ENCODE measurements at places on chromosomes 11 and 22.

GRCh38 chr22:29003975-29004646 lies 57.5 kb downstream of the C22orf31 start:
- DNase-seq: no peak

DNA sequence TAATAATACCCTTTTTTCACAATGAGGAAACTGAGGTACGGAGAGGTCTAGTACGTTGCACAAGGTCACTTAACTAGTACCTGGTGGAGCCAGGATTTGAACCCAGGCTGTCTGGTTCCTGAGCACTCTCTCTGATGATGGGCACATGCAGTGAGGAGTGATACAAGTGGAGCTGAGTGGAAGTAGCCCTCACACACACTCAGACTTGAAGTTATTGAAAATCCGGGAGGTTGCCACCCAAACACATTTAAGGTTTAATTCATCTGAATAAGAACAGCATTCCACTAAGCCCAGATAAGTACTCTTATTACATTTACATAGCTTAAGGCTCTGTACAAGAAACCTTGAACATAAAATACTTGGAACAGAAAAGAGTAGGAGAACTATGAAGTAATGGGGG lies 4.8 kb downstream of the GRAP2 start:
- no peak for DNase-seq

- no peak for DNase-seq
Measured at GRCh38 chr22:42273855-42274451, 3.5 kb upstream of the TCF20 start.

- no peak for DNase-seq
Measured at GRCh38 chr11:95547186-95547585, 242.4 kb downstream of the FAM76B start.

GRCh38 chr11:130318031-130318673 lies 3.4 kb upstream of the ZBTB44 start:
- DNase-seq: no peak

DNA sequence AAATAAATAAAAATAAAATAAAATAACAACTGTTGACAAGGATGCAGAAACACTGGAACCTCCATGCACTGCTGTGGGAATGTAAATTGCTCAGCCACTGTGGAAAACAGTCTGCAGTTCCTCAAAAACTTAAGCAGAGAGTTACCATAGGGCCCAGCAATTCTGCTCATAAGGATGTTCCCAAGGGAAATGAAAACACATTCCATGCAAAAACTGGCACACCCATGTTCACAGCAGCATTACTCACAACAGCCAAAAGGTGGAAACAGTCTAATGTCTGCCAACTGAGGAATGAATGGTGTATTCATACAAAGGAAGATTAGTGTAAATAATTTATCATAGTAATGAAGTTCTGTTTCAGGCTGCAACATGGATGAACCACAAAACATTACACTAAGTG lies 3.2 kb upstream of the KRTAP5-10 start:
- no peak for DNase-seq

GRCh38 chr11:45617871-45618601 lies 47.4 kb downstream of the CHST1 start:
- no peak for DNase-seq

- DNase-seq: no peak
Measured at GRCh38 chr11:110433393-110434333, 3.9 kb downstream of the FDX1 start.

DNA sequence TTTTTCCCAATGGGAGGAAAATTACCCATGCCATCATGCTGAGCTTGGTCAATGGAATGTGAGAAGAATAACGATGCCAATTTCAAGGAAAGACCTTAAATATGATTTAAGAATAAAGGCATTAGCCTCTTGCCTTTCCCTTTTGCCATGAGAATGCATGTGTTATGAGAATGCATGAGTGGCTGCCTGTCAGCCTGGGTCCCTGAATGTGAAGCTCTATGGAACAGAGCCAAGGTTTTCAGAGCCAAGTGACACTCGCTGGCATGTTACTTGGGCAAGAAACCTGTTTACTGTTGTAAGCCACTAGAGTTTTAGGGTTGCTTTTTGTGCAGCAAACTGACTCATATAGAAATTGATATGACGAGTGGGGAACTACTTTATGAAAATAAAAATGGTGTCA lies 75.7 kb downstream of the JRKL start:
- DNase-seq: no peak

DNA sequence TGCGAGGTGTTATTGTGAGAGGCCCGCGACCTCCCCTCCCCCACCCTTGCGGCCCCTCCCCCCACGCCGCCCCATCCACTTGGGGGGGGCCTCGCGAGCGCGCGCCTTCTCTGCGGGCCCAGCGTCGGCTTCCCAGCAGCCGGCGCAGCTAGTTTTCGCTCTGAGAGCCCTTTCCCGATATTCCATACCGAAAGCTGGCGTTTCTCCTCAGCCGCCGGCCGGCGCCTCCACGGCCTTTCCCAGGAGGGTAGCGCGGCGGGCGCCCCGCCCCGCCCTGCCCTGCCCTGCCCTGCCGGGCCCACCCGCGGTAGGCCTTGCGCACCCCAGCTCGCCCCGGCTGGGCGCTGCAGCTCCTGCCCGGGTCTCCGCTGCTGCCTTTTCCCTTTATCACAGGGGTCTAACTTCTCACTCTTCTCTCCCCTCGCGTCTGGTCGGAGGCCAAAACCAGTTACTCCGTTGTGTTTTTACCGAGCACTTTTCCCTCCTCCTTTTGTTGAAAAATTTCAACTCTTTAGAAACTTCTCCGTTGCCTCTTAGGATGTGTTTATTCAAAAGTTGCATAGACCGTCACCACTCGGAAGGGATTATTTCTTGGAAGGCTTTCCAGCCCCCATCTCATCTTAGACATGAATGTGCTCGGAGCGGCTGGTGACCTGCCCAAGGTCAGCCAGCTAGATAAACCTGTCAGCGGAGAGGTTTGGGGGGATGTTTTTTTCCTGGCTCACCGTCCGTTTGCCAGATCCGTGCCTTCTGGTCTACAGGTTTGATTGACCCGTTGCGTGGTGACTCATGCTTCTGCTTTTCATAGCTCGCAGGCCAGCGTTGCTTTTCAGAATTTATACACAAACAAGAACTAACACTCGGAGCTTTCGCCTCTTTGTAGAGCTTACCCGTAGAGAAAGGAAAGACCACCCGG lies 648 bp downstream of the PAFAH1B2 start:
- DNase-seq: no peak

GRCh38 chr11:23679041-23679440 lies 817.8 kb upstream of the LUZP2 start:
- no peak for DNase-seq

GRCh38 chr11:13249177-13249576 lies 28.4 kb upstream of the BMAL1 start:
- no peak for DNase-seq

DNA sequence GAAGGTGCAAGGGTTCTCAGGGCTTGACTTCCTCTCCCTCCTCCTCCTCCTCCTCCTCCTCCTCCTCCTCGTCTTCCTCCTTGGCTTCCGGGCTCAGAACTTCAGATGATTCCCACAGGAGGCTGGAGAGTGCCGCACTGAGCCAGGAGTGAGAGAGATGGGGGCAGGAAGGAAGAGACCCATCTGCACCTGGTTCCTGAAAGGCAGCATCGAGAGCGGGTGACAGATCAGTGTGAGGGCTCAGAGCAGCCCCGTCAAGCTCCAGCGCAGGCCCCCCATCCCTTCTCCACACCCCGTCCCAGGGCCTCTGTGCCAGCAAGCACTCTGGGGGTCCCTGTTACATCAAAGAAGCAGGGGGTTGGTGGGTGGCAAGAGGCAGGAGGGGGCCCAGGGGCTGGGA lies 51.5 kb downstream of the ELFN2 start:
- no peak for DNase-seq

DNA sequence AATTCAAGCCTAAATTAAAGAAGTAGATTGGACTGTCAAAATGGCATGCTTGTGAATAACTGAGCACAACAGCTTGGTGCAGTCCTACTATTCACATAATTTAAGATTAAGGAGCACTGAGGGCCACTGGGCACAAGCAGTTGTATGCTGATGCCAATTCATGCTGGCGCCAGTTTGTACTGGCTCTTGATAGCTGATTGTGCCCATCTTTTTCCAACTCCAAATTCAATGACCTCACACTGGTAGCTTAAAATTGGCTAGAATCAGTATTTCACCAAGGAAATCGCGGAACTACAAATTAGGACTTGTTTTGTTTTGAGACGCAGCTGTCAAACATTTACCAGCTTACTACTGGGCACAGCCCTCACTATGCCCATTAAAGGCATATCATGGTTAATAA lies 969.2 kb downstream of the JRKL start:
- no peak for DNase-seq

- DNase-seq: no peak
Measured at GRCh38 chr11:35033011-35033410, 106.0 kb upstream of the CD44 start.

- DNase-seq: no peak
Measured at GRCh38 chr22:22110548-22111266, 128.1 kb upstream of the TOP3B start.

DNA sequence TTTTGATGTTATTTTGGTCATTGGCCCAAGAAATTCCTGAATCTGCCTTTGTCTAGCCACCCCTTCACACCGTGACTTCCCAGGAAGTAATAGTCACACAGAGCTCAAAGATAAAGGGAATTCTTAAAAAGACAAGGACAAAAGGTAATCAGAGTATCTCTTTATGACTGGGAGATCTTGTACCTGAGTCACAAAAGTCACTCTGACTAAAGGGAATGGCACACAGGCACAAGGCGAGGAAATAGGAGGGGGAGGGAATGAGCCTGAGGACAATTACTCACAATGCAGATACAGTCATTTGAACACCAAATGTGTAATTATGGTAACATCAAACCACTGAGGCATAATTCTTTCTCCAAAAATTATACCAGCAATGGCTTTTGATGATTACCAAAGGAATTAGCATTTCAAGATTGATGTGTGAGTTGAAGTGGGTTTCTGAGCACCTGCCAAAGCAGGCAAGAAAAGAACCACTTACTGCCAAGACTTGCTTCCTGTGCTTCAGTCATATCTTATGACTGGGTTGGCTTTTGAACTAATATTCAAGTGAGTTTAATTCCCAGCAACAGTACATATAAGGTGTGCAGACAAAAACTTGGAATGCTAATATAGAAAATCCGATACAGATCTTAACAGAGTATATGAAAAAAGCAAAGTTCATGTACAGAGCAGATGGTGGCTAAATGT lies 856.4 kb downstream of the LRRC4C start:
- no peak for DNase-seq

- no peak for DNase-seq
Measured at GRCh38 chr11:123180166-123180565, 14.9 kb downstream of the CLMP start.
